ENCODE measurements at places on chromosomes 11 and 22.

GRCh38 chr11:109140426-109140825 lies 281.6 kb upstream of the C11orf87 start:
- no peak for DNase-seq

DNA sequence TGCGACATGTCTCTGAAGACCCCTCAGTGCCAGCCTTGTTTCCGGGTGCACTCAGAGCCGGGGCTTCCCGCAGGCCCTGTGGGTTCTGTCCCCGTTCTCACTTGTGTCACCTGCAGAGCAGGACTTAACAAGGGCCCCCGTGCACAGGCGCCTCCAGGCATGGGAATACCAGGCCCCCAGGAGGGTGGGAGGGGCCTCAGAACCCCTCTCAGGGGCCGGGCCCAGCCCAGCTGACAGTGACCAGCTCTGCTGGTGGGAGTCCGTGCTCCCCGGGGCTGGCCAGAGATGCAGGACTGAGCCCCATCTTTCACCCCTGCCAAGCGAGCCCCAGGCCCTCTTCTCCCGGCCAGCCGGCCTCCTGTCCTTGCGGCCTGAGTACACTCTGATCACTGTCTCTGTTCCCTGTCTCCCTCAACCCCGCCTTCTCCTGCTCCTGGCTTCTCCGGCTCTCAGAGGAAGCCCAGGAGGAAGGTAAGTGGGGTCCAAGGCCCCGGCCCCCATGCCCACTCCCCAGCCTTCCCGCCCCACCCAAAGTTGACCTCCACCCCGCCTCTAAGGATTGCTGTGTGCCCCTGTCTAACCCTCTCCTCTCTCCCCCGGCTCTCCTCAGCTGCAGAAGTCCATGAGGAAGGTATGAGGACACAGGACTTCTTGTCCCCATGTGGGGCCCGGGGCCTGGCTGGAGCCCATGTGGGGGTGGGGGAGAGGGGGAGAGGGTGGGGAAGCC lies 5.3 kb downstream of the TNNT3 start:
- no peak for DNase-seq

- no peak for DNase-seq
Measured at GRCh38 chr22:30435674-30436126, 10.1 kb downstream of the MTFP1 start.

DNA sequence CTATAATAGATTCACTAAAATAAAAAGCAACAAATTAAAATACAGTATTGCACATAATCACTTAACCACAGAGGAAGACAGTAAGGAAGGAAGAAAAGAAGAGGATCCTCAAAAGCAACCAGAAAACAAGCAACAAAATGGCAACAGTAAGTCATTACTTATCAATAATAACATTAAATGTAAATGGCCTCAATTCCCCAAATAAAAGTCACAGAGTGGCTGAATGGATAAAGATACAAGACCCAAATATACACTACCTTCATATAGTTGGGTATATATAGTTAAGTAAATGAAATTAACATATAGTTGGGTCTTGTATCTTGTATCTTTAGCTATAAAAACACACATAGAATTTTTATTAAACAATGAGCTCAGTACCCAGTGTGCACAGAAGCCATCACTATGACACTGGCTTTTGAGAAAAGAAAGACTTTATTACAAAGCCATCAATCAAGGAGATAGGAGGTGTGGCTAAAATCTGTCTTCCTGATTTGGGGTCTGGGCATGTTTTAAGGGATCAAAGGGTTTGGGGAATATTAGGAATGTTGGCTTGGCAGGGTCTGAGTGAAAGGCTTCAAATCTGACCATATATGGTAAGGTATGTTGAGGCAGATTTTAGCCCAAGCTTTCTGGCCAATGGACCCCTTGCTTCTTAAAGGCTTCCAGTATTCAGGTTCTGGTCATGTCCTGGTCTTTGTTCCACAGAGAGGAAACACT lies 13.4 kb upstream of the GLYAT start:
- DNase-seq: no peak

GRCh38 chr11:44310463-44311272 lies 729 bp upstream of the ALX4 start:
- DNase-seq: no peak

DNA sequence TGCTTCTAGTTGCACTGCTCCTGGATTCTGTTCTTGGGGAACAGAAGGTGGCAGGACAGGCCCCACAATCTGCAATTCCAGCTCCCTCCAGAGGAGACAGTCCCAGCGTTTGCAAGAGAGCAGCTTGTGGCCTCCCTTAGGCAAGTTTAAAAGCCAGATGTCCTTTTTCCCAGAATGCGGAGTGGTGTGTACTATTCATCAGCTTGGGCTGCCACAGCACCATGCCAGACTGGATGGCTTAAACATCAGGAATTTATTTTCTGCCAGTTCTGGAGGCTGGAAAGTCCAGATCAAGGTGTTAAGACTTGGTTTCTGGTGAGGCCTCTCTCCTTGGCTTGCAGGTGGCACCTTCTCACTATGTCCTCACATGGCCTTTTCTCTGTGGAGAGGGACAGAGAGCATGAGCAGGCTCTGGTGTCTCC lies 11.7 kb downstream of the MIAT start:
- no peak for DNase-seq

DNA sequence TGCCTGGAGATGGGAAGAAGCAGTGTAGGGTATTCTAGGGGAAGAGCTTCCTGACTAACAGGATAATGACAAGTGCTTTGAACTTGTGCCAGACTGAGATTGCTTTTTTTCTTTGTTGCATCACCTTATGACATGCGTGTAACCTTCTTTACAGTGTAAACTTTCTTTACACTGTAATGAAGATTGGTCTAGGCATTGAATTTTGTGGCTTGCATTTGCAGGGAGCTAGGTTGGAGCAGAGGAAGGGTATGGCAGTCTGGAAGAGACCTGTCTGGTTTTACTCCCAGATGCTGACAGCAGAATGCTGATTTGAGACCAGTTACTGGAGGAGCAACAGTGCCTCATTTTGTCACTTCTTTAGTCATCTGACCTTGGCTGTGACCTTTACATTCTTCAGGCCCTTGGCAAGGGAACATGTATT lies 5.6 kb downstream of the DDB2 start:
- DNase-seq: no peak

DNA sequence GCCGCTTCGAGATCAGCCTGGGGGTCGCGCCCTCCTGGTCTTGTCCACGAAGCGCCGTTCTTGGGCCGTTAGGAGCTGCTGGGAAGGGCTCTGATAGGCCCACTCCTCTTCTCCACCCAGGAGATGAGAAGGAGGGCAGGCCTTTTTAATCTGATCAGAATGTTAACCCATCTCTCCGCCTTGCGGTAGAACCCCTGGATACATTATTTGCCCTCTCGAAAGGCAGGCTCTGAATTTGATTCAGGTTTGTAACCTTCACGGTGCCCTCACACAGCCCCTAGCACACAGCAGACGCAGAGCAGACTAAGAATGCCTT lies at the start of gene CCDC83:
CCDC83 (plus strand) TSS at position 43 of the 316 bp plus-strand sequence. CDS start 9,741 bp downstream, outside the sequence.
- DNase-seq: no peak

- no peak for DNase-seq
Measured at GRCh38 chr11:69893631-69894030, 74.4 kb upstream of the FGF3 start.

- no peak for DNase-seq
Measured at GRCh38 chr11:86608251-86608799, 64.1 kb downstream of the ME3 start.

DNA sequence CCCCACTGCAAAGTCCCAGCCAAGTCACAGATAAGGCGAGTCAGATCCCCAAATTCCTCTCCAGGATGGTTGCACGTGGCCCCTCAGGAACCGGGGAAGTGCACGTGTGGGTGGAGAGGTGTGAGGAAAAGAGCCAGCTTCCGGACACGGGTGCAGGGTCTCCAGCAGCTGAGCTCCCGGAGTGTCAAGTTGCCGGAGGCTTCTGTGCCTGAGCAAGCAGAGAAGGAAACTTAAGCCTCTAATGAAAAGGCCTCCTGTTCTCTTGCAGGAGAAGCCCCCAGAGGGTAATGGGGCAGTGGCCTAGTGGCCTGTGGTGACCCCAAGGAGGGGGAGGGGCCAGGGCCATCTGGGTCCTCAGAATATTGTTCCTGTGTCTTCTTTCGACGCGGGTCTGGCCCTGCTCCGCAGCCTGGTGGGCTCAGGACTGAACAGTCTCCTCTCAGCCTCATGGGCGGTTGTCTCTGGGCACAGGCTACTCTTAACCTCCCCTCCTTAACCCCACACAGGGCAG lies 147.9 kb downstream of the FEZ1 start:
- no peak for DNase-seq

DNA sequence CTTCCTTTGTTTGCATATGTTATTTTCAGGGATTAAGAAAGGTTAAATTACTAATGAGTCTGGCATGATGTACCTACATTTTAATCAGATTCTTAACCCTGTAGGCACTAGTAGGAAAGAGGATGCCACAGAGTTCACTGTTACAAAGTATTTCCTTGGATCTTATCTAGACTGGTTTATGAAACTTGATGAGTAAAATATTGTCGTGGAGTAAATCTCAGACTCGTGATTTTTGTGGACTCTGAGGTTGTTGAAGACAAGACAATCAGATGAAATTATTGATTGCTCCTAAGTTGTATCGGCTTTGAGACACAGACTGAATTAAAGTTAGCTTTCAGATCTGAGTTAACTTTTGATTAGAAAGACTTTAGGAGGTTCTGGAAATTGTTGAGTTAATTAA lies 6.0 kb downstream of the KMT2A start:
- DNase-seq: no peak

DNA sequence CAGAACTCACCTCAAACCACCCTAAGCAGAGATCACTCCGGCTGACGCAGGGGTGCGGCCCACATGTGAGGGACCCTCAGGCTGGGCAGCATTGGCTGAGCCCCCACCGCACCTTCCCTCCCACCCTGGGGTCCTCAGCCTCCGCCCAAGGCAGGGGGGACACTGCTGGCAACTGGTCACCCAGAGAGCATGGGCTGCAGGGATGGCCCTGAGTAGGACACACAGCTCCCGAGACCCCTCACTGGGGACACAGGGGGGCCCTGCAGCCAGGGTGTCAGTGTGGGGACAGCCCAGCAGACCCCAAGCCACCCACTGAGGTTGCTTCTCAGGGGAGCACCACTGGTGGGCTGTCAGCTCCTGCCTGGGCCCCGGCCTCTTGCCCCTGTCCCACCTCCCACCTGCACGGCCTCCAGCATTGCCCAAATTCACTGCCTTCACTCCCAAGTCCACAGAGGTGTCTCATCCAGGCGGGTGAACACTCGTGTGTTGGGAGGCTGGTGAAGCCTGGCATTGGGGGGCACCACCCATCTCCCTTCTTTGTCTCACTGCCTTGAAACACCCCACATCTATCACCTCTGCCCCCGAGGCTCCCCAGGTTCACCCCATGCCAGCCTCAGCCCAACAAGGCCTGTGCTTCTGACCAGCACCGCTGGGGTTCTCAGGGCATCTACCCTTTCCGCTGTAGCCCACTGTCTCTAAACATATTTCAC lies 4.7 kb downstream of the C11orf21 start:
- no peak for DNase-seq

DNA sequence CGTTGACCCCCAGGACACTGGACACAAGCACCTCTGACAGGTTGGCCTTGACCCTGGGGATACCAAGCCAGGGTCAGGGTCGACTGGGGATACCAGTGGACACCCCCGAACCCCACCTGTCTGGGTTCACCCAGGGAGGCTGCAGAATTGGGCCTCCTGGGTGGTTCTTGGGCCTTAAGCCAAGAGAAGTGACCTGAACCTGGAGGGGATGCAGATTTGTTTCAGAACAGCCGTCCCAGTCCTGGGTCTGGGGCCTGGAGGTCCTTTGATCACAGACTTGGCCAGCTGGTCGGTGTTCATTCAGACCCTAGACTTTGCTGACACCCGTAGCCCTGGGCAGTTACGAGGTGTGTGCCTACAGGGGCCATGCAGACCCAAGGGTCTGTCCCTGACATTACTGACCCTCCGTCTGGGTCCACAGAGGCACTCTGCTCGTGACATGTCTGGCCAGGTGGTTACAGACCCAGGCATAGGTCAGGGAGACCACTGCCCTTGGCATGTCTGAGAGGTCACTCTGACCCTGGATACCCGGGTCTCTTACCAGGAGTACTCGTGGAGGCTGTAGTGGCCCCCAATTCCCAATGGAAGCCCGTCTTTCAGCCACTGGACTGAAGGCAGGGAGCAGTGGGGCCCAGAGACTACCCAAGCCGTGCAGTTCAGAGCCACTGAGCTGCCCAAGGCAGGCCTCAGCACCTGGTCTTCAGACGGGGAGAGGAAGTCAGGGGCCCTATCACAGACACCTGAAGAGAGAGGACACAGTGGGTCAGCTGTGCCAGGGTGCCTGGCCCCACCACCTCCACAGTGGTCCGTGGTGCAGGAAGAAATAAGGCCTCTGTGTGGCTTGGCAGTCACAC lies 6.4 kb downstream of the SIGIRR start:
- DNase-seq: no peak

DNA sequence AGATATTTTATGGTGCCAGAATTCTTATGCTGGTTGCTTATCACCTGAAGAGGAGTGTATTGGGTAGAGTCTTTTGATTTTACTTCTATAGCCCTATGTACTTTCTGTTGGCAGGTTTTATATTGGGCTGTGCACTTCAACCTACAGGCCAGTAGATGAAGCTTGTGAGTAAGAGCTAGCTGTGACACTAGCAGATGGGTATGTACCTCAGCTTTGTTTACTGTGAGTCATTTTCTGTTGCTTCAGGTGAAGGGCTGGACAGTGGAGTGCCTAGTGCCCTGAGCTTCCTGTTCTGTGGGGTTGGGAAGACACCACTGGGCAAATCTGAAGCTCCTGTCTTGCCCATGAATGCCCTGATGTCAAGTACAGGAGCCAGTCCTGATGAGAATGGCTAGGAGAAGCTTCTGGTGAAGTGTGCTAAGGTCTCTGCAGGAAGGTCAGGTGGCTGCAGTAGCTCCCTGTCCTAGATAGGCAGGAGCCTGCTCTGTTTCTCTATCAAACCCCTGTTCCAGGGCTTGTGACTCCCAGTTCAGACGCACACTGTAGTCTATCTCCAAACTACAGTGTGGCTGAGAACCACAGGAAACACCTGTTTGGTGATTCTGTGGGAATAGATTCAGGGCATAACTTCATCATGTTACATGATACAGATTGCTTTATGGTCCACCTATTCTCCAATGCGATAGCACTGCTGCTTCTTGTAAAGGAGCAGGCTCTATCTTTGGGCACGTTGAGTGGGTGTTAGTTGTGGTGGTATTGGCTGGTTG lies 755.7 kb downstream of the KCNA4 start:
- DNase-seq: no peak

DNA sequence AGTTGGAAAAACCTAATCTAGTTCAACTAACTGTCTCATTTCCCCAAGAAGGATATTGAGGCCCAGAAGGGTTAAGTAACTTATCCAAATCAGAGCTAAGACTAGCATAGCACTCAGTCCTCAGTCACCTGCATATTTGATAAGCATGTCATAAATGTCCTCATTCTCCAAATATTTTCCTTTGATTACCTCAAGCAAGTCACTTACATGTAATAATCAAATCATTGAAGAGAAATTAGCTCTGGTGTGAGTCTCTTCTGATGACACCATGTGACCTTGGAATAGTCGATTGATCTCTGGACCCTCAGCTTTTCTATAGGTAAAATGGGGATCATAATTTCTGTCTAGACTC lies 48.8 kb upstream of the PICALM start:
- DNase-seq: no peak

- DNase-seq: no peak
Measured at GRCh38 chr22:30866216-30866615, 102.4 kb downstream of the MORC2 start.

Data from NCI-H1048 (cell line).